ENCODE measurements at places on chromosomes 13 and 19.
A peak's percentile ranks its signal among the peaks of the same experiment; 100 is the strongest.

DNA sequence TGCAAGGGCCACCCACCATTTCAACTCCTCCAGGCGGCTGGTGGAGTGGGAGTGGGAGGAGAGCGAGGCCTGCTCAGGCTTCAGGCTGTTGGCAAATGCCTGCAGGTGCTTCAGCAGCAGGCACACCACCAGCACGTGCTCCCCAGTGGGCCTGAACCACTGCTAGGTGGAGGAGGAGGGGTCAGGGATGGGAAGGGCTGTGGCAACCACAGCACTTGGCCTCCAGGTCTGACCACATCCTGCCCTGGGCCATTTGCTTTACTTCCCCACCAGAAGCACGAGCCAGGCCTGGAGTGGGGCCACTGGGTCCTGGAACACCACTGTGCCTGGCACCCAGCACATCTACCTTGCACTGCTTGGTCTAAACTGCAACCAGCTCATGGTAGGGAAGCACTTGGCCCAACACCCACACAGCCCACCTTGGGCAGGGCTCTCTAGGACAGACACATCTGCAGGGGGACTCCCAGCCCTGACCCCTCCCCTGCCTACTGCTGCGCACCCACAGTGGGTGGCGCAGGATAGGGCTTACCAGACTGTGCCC is 26.2 kb downstream of the TUBA3C start:
- DNase-seq = no peak

DNA sequence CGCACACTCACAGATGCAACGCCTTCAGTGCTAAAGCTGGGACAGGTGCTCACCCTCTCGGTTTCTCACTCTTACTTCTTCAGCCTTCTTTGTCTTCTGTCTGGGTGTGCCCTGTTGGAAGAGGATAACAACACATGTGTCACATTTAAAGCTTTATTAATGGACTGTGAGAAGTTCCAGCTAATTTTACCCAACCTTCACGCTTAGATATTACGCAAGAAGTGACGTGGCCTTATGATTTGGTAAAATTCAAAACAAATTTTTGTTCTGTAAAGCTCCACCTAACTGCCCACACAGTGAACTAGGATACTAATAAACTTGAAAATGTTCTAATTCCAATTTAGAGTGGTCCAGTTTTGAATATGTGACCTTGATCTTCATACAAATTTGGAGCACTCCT is 66.7 kb upstream of the LRCH1 start:
- DNase-seq = no peak

GRCh38 chr13:23778879-23779278 is 110.3 kb downstream of the MIPEP start:
- DNase-seq = peak; percentile 90

- no peak for DNase-seq
Observed at GRCh38 chr13:92407858-92408257, 818.7 kb upstream of the GPC6 start.

DNA sequence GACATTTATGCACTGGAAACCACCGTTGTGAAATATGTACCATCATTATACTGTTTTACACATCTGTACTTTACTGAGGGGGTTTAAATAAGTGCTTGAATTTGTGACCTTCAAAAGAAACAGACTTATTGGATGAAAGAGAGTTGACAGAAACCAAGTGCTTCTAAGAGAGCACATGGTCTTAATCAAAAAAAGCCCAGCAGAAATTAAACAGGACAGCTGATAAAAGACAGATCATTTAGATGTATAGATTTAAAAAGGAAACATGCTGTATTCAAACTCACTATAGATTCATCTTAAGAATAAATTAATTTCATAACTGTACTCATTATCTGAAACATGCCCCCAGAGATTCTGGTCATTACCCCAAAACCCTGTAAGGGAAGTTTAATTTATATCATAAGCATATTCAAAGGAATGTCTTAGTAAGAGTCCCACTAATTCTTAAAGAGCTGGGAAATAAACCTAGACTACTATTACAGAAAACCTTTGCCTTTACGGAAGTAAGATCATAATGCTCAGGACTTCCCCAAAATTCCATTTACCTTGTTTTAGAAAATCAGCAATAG is 421.8 kb downstream of the DCT start:
- no peak for DNase-seq

DNA sequence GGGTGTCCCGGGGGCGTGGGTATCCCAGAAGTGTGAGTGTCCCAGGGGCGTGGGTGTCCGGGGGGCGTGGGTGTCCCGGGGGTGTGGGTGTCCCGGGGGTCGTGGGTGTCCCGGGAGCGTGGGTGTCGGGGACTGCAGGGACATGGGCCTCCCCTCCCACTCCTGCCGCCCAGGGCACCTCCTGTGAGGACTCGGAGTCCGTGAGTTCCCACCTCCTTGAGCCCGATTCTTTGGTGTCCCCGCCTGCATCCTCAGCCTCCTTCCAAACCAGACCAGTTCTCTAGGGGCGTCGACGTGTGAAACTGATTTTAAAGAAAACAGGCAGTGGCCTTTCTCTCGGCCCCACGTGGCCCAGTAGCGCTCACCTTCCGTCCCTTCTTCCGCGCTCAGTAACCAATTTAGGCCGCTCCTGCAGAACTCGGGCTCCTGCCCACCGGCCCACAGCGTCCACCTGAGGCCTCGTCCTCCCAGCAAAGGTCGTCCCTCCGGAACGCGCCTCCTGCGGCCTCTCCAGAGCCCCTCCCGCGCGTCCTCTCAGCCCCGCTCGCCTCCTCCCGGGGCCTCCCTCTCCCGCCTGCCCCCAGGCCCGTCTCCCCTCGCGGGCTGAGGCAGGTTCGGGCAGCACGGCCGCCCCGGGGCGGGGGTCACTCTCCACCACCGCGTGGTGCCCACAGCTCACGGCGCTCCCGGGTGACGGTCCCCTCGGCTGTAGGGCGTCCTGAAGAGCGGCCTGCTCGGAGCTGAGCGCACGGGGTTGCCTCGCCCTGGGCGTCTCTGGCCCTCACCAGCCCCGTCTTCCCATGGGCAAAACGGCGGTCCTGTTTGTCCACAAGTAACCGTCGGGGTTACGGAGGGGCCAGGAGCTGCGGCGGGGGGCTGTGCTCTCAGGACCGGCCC is 3.8 kb downstream of the F7 start:
- DNase-seq = no peak

GRCh38 chr13:107211073-107211472 is 643.1 kb upstream of the ARGLU1 start:
- peak; percentile 97 for DNase-seq

GRCh38 chr19:17671906-17672305 is 16.2 kb downstream of the UNC13A start:
- DNase-seq = peak; percentile 24
